Stimulated activated CD4-positive, alpha-beta T cell treated with anti-CD3 and anti-CD28 coated beads, TNF-alpha, amount 100 ng/mL, for 1 hour (primary cell): ENCODE measurements at places on chromosomes 5 and 9.

- no peak for DNase-seq
Measured at GRCh38 chr9:95852059-95853032, 23.1 kb upstream of the ERCC6L2 start.

- no peak for DNase-seq
Measured at GRCh38 chr5:176902911-176903664, 3.9 kb upstream of the HK3 start.

DNA sequence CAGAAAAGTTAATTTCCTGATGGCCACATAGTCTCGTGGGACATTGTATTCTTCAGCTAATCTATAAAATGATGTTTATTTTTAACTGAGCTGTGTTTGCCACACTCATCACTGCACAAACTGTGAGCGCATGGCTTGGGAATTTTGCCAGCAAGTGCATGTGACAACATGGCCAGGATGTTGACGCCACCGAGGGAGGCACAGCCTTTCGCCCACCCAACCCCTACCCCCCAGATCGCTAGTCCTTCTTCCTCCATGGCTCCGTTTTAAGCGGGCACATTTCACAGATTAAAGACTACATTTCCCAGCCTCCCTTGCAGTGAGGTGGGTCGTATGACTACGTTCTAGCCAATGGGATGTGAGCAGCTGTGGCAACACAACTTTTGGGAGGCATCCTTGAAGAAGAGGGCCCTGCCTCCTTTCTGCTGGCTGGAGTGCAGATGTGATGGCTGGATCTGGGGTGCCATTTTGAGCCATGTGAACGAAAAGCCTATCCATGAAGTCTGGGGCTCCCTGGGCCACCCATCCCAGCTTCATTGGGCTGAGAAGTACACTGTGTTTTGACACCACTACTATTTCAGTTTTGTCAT, 7.9 kb downstream of the NRARP start:
- no peak for DNase-seq

DNA sequence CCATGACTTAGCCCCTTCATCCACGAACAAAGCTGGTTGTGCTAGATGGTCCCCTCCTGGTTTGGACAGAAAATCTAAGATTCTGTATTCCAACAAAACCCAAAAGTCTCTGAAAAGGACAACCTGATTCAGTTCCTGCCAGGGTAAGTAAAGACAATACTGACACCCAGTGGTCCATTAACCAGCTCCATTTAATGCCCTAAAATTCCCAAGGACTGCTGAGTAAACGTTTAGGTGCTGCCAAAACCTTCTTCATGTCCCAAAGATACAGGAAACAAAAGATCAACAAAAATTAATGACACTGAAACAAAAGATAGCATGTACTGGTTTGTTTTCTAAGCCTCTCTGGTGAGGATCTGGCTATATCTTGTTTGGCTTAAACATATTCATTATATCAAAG, 25.3 kb upstream of the PPP1R2B start:
- DNase-seq = no peak

DNA sequence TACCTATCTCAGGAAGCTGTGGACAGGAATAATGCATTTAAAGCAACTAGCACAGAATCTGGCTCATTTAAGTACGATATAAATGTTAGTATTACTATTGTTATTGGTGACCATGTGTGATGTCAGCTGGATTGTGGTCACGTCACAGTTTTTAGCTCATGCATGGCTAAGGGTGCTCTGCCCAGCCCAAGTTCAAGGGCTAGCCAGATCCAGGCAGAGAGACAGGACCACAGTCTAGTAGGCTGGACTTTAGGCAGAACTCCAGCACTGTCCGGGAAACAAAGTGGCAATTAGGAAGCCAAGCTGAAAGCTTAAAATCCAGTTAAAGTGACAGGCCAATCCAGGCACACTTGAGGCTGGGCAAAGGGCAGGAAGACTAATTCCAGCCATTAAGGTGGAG, 273.6 kb downstream of the ADAMTSL1 start:
- DNase-seq = no peak

DNA sequence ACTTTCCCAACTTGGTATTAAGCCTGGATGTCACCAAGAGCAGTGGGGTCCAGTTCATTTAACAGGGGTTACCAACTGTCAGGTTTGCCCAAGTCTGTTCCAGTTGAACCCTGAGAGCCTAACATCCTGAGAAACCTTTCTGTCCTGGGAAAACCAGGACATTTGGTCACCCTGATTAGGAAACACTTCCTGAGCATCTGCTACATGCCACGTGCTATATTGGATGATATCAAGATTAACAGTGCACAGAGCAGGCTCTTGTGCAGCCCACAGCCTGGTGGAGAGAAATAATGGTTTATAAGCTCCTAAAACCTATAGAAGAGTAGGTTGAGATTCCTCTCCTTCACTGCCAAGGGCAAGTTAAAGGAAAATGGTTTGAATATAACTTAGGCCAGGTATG, 102.9 kb upstream of the RAD23B start:
- DNase-seq = no peak

DNA sequence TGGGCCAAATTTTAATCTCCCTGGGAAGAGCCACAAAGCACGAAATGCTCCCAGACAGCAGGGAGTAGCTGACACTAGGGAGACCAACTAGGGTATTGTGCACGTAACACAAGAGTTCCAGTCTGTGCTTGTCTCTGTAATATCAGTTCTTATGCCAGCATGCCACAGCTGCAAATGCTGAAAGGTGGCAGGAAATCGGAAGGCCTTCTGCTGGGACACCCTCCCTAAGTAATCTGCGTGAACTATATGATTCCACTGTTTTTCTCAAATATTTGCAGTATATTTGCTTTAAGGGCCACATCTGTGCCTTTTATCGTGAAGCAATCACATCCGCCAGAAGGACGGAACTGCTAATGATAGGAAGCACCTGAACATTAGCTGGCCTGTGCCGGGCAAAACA, 12.6 kb downstream of the VLDLR start:
- no peak for DNase-seq

- DNase-seq = no peak
Measured at GRCh38 chr5:73582285-73583145, 17.0 kb downstream of the UTP15 start.

GRCh38 chr5:20656262-20656661, 668.3 kb upstream of the CDH18 start:
- DNase-seq = no peak

DNA sequence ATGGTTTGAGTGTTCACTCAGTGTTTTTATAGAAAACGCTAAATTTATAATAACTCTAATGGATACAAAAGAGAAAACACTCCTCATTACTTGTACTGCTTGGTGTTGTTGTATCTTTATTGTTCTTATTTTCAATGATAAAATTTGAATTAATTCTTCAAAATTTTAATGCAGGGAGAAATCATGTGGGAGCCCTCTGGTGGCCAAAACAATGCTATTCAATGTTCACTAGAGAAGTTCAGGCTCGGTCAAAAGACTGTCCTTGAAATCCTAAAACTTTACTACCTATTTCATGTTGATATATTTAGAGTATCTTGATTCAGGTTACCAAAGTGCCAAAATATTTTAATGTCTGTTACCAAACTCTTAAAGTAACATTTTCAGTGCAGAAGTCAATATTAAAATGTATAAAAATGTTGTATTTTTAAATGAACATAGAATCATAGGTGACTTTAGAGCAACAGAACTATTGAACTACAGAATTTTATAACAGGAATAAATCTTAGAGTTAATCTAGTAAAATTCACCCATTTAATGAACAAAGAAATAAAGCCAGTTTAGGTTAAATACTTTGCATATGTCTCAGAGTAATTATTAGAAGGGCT, 1259.8 kb downstream of the PTPRD start:
- no peak for DNase-seq

DNA sequence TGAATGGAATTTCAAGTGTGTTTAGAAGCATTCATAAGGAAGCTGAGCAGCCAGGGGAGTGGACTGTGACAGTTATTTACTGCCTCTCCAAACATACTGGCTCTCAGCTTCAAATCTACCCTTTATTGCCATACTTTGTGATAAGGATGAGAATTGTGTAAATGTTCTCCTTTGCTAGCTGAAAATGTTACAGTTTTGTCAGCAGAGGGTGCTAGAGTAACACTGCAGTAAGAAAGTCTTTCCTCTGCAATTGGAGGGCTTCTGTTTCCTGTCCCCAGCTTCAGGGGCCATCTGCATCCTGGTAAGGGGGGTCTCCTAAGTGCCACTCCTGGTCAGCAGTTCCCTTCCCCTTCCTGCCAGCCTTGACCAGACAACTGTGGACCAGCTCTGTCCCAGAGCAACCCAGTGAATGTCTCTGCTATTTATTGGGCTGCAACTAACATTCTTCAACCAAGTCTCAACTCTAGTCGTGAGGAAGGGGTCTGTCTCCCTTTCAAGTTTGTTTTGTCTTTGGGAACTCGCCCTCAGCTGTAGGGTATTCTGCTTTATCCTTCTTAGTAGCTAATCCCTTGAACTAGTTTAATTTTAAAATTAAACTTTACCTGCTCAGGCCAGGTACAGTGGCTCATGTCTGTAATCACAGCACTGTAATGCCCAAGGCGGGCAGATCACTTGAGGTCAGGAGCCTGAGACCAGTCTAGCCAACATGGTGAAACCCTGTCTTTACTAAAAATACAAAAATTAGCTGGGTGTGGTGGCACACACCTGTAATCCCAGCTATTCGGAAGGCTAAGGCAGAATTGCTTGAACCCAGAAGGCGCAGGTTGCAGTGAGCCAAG, 45.3 kb downstream of the RAPGEF6 start:
- DNase-seq = no peak

DNA sequence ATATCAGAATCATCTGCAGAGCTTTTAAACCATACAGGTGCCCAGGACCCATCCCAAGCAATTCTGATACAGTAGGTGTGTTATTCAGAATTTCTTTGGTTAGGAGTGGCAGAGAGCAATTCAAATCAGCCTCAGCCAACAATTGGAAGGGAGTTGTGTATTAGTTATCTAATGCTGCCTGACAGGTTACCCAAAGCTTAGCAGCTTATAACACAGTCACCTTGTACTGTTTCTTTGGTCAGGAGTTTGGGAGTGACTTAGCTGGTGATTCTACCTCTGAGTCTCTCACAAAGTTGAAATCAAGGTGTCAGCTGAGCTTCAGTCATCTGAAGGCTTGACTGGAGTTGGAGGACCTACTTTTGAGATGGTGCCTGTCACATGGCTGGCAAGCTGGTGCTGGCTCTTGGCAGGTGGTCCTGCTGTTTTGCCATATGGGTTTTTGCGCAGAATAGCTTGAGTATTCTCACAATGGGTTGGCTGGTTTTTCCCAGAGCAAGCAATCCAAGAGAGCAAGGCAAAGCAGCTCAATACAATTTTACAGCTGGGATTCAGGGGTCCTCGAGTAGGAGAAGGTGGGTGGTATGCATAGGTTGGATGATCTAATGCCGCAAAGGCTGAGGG, 18.7 kb upstream of the CARNMT1 start:
- DNase-seq = no peak

- DNase-seq = peak; percentile 53
Measured at GRCh38 chr5:180830253-180831138, 27.9 kb upstream of the MGAT1 start.

DNA sequence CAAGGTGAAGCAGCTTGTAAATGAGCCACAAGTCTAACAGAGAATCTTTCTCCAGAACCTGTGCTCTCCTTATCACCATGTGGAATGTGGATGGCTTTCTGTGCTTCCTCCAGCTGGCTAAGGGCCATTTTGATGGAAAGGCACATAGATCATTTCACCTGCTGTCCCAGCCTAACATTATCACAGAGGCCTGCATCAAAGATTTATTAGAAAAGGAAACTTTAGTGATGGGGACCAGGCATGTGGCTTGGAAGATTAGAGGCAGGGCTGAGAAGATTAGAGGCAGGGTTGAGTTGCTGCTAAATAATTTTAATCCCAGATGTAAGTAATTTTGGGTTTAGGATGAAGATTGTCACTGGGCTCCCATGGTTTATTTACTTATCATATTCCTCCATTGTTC, 6.3 kb downstream of the SPEF2 start:
- no peak for DNase-seq

DNA sequence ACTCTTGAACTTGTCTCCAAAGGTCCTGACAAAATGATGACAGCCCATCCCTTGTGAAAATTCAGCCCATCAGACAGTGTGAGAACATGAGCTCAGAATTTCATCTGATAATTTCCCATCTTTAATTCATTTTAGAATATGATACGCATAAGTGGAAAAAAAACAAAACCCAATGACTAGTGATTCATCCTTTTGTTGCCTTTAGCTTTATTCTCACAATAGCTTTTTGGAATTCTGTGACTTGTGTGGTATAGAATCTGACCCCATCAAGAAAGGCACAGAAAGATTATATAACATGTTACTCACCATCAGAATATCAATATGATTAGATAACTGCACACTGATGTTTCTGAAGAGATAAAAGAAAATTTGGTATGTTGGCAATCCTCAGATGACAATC, 16.1 kb upstream of the TMED7 start:
- DNase-seq = no peak

DNA sequence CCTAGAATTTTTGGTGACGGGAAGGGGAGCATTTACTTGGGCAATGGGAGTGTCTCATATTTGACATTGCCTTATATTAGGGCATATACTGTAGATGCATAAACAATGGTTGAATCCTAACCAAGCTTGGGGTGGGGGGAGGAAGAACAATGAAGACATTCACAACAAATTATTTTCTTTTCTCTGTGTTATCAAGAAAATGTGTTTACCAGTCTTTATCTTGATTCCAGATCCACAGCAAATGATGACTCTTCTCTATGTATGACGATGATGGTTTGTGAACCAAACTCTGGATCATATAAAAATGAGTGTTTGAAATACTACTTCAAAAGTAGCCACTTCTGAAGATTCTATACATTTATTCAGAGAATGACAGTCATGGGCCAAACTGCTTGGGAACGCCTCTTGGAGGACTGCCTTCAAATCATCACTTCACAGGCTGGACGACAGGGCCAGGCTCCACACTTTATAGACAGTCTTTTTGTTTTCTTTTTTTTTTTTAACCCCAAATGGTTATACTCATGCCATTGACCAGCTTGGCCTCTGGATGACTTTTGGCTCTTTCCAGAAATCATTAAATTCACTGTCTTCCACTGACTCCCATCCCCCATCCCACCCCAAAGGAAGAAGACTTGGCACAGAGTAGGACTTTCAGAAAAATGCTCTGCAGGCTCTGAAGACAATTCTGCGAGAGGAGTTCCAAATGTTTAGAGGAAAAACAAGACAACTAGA, 123.8 kb upstream of the LIFR start:
- DNase-seq = no peak

GRCh38 chr5:79846198-79846521, 144.9 kb downstream of the MTX3 start:
- no peak for DNase-seq

DNA sequence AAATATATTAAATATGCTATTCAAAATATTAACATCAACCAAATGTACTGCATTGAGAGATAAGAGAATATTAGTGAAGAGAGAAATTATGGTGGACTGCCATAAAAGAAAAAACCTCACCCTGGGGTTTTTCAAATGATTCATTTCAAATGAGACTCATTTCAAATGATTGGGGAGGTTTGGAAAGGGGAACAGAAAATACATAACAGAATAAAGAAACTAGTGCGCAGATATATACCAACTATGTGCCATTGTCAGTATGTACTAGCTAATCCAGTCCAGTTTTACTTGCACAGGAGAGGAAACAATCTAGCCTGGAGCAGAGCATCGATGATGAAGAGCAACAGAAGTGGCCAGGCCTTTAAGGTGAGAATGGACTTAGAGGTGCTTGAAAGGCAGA, 651.6 kb upstream of the RORB start:
- DNase-seq = no peak

GRCh38 chr9:135851748-135852147, 55.6 kb downstream of the CAMSAP1 start:
- no peak for DNase-seq
